NCI-H524 treated with DMSO at 0.1 percent for 48 hours (cell line): ENCODE measurements at places on chromosomes 16 and 17.

DNA sequence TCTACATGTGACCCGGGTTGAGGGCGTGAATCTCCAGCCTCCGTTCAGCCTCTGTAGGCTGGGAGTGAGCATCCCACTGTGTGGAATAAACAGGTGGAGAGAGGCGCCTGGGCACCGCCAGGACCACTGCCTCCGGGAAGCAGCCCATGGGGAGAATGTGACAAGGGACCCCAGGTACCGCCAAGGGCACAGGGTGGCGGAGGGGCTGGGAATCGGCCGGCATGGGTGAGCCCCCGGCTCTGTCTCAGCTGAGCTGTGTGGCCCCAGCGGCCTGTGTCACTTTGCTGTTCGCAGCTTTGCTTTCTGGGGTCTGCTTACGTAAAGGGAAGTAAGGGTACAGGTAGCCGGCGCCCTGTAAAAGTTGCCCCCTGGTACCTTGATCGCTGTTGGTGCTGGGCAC is 11.5 kb downstream of the GSE1 start:
- no peak for DNase-seq

DNA sequence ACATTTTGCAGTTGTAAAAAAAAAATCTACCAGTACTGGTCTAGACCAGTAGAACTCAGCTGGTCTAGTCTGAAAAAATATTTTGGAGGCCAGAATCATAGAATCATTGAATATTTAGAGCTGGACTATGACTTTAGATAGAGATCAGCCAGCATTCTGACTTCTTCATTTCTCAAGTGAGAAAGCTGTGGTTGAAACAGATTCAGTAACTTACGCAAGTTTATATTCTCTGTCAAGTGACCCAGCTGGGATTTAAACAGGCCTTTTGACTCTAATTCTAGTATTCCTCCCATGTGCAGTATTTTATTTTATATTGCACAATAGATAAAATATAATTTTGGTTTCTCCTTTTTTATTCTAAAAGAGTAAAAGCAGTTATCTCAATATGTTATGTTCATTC is 4.9 kb downstream of the TNRC6A start:
- no peak for DNase-seq

GRCh38 chr17:36533935-36534839 is 481 bp downstream of the MYO19 start:
- peak; percentile 23 for DNase-seq

- DNase-seq, result no peak
These were observed 23.2 kb upstream of the ANKFN1 start for GRCh38 chr17:56130026-56130425.

DNA sequence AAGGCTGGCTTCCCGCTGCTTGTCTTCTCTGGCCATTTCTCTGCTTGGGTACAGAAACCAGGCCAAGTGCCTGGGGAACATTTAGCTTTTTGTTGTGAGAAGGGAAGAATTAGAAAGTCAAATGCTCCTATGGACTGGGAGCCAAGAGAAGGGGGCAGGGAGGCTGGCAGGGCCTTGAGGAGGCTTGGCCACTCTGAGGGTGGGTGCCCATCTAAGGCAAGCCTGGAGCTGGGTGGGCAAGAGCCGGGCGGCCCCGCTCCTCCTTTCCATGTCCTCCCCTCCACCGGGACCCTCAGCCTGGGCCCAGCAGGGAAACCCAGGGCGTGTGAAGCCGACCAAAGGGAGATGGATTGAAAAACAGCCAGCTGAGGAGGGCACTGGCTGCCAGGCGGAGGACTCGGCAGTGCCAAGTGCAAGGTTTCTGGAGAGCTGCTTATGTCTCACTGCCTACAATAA is 69.4 kb downstream of the NTN1 start:
- no peak for DNase-seq

DNA sequence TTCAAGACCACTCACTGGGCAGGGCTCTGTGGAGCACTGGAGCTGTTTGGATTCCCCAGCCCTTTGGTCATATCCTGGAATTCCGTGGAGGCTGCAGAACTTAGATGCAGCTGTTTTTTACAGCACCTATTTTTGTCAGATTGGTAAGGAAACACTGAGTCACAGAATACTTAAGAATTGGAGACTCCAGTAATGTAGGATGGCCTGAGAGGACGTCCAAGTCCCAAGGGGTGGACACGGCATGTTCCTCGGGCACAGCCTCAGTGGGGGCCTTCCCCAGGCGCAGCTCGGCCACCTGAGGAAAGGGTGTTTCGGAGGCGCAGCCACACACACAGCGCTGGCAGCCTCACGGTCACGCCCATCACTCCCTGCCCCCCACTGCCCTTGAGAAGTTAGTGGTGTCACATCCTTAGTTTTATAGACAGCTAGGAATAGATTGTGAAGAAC is 14.8 kb downstream of the PLD6 start:
- no peak for DNase-seq

- no peak for DNase-seq
These were observed 1.4 kb upstream of the SLC22A31 start for GRCh38 chr16:89201439-89202377.

GRCh38 chr17:74546586-74546985 is 671 bp upstream of the CD300C start:
- no peak for DNase-seq

DNA sequence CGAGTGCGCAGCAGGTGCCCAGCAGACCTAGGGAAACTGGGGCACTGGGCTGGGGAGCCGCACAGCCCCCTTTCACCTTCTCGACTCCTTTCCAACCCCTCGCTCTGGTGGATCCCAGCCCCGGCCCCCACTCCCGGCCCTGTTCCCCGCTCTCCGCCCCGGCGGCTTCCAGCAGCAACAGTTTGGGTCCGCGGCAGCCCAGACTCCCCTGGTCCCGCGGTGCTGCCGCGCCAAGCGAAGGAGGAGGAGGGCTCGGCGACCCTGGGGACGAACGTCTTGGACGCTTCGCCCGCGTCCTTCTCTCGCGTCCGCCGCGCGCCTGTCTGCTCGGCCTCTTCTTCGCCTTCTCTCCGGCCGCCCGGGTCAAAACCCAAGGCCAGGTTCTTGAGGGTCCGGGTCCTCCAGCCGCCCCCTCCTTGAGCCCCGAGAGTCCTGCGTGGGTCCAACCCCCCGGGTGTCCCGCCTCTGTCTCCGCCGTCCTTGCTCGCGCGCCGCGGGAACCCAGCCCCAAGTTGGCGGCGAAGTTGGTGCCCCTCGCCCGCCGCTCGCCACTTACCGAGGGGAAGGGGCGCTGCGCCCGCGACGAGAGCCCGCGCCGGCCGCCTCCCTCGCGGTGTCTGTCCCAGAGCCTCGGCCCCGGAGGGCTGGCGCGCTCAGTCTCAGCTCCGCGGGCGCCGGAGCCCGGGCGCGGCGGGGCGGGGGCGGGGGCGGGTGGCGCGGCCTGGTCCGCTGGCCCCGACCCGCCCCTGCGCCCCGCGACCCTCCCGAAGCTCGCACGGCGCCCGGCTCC is 1.4 kb upstream of the GRIN2C start:
- no peak for DNase-seq

DNA sequence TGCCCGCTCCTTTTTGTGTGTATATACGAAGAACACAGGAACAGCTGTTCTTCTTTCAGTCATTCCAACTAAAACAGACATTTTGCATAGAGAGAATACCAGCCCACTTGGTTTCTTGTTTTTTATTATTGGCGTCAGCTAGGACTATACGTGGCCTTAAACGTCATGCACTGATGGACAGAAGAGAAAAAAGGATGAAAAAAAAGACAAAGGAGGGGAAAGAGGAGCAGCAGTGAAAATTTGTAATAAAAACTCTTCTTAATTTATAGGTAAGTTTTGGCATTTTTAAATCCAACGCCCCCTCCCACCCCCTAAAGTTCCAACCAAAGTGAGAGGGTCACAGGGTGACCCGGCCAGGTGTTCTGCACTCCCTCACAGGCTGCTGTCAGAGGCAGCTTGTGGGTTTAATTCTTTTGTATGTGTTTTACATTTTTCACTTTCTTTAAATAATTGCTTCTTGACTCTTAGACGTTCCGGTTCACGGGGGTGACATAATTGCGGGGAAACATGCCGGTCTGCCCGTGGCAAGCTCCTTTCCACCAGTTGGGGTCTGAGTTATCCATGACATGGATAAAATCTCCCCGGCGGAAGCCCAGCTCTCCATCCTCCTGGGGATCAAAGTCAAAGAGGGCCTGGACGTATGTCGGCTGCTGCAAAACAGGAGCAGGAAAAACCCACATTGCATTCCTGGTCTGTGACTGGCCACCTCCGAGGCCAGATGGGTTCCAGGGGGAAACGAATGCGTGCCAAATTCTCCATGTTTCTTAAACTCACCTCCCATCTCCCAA is 30.9 kb upstream of the SLC25A19 start:
- no peak for DNase-seq

- DNase-seq, result no peak
These were observed 1.5 kb downstream of the ATXN7L3 start for GRCh38 chr17:44197980-44198720.

DNA sequence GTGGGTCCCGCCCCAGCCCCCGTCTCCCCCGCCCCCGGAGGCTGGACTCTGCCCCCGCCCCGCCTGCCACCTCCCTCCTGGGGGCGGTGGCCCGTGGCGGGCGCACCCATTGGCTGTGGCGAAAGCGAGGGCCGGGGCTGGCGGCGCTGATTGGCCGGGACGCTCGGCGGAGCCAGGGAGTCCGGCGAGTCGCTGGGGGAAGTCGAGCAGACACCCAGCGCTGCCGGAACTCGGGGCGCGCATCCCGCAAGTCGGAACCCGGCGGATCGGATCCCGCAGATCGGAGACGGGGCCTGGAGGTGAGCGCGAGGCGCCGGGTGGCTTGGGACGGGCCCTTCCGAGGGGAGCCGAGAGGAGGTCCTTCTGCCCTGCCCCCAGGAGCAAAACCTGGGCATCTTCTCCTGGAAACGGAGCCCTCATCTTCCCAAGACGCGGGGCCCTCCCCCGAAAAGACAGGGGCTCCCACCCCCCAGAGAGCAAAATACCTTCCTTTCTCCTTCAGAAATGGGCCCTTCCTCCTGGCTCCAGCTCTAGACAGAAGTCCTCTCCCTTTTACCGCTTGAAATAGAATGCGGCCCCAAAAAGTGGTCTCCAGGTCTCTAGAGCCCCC is at the start of gene ABAT:
TSS of gene ABAT (plus strand) at position 205 of the 610 bp plus-strand sequence. CDS start 61,123 bp downstream, outside the sequence.
- peak; percentile 31 for DNase-seq

DNA sequence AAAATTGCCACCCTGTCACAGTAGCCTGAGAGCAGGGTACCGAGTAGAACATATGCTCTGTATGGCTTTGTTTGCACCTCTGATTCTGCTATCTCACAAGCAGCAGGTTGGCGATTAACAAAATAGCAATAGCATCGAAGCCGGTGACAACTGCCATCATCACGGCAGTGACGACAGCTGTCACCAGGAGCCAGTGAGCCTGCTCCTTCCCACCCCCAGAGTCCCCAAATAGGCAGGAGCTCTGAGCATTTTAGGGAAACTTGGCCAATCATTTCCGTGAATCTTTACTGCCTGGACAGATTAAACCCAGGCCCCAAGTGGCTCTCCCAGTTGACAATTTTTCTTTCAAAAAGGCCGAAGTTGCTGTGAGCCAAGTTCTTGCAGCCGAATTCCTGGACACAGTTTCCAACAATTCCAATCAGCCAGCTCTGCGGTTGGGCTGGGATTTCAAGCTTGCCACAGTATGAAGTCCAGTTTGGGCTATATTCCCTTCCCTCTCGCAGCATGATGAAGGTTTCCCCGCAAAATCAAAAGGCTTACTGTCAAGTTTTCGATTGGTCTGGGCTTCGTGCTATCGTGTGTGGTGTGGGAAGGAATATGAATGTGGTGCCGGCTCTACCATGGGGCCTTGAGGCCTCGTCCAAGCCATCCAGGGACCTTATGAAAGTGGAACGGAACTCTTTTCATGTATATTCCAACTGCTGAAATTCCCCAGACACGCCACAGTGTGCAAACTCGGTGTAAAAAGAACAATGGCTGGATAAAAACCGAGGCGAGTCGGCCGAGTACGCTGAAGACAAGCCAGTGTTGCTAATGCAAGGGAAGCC is 186.6 kb downstream of the C16orf78 start:
- DNase-seq, result peak; percentile 86

GRCh38 chr16:20042848-20043247 is 30.8 kb downstream of the GPR139 start:
- DNase-seq, result no peak

- DNase-seq, result no peak
These were observed 89.1 kb downstream of the CDK5R1 start for GRCh38 chr17:32575852-32576251.

DNA sequence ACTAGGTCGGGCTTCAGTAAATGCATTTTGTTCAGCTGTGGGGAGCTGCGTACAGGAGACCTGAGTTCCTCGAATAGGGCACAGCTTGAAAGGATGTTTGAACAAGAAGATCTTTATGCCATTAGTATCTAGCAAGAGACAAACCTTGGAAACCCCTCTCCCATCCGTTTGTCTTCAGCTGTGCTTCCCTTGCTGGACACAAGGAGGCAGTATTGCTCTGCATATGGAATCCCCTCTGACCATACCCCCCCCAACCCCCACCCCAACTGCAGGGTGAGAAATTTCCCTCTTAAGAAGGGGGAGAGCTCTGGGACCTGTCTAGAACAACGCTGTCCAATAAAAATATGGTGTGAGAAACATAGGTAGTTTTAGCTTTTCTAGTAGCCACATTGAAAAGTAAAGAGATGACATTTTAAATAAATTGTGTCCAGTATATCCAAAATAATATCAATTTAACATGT is 1.6 kb downstream of the MRM1 start:
- DNase-seq, result peak; percentile 33

GRCh38 chr17:3900646-3901045 is 7.8 kb upstream of the CAMKK1 start:
- DNase-seq, result no peak

- no peak for DNase-seq
These were observed 3.2 kb upstream of the FOXL1 start for GRCh38 chr16:86575095-86575685.

GRCh38 chr17:78226055-78226758 is 5.2 kb upstream of the TMEM235 start:
- DNase-seq, result no peak

DNA sequence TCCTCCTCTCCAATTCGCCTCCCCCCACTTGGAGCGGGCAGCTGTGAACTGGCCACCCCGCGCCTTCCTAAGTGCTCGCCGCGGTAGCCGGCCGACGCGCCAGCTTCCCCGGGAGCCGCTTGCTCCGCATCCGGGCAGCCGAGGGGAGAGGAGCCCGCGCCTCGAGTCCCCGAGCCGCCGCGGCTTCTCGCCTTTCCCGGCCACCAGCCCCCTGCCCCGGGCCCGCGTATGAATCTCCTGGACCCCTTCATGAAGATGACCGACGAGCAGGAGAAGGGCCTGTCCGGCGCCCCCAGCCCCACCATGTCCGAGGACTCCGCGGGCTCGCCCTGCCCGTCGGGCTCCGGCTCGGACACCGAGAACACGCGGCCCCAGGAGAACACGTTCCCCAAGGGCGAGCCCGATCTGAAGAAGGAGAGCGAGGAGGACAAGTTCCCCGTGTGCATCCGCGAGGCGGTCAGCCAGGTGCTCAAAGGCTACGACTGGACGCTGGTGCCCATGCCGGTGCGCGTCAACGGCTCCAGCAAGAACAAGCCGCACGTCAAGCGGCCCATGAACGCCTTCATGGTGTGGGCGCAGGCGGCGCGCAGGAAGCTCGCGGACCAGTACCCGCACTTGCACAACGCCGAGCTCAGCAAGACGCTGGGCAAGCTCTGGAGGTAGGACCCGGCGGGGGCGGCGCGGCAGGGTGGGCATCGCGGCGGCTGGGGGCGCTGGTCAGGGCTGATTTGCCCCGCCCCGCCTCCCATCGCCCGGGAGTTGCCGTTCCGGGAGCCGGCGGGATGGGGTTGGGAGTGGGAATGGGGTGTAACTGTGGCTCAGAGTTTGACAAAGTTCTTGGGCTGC is 567 bp downstream of the SOX9 start:
- no peak for DNase-seq
